ENCODE measurements at places on chromosomes 2 and 18.

DNA sequence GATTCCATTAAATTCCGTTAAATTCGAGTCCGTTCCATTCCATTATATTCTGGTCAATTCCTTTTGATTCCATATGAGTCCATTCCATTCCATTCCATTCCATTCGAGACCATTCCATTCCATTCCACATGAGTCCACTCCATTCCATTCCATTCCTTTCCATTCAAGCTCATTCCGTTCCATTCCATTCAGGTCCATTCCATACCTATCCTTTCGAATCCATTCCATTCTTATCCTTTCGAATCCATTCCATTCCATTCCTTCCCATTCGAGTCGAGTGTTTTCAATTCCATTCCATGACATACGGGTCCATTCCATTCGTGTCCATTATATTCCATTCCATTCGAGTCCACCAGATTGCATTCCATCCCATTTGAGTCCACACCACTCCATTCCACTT lies 1127.4 kb downstream of the RPIA start:
- no peaks in the 10 kb centered on the region for H3K36me3 ChIP-seq
- H3K4me3 ChIP-seq, result no peak overlapping the region
- no peaks in the 10 kb centered on the region for H3K4me1 ChIP-seq
- no peaks in the 10 kb centered on the region for H3K27me3 ChIP-seq
- no peak for DNase-seq

GRCh38 chr2:144570566-144570965 lies 50.6 kb upstream of the ZEB2 start:
- no peak overlapping the region for H3K27ac ChIP-seq
- no peaks in the 10 kb centered on the region for H3K36me3 ChIP-seq
- no peaks in the 10 kb centered on the region for H3K4me1 ChIP-seq
- H3K4me3 ChIP-seq, result no peak overlapping the region

- H3K4me1 ChIP-seq, result no peaks in the 10 kb centered on the region
- no peaks in the 10 kb centered on the region for H3K27me3 ChIP-seq
- no peak overlapping the region for H3K4me3 ChIP-seq
- H3K36me3 ChIP-seq, result no peaks in the 10 kb centered on the region
- DNase-seq, result peak; percentile 7
These were observed 47.0 kb downstream of the ARMC9 start for GRCh38 chr2:231245249-231246094.

DNA sequence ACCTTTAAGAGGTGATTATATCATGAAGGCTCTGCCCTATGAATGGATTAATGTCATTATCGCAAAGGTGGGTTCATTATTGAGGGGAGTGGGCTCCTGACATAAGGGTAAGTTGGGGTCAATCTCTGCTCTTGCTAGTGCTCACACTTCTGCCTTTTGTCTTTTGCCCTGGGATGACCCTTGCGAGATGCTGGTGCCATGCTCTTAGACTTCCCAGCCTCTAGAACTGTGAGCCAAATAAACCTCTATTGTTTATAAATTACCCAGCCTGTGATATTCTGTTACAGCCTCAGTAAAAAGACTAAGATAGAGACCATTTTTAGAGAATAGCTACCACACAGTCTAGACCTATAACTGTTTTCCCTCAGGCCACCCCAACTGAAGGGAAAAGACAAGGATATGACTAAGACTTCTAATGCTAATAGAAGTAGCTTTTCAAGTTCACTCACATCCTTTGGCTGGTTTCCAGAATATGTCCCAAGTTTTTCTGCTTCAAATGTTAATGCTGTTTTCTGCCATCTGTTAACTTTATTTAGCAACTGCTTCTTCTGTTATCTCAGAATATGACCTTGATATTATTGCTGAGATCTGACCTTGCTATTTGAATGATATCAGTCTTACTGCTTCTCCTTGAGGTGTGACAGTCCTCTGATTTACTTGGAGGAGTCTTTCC lies 65.1 kb upstream of the STAM2 start:
- no peaks in the 10 kb centered on the region for H3K36me3 ChIP-seq
- H3K27ac ChIP-seq, result peak overlapping the region; percentile 31
- peak; percentile 83 for DNase-seq
- H3K27me3 ChIP-seq, result peaks cover 3% of the 10 kb centered on the region
- no peak overlapping the region for H3K4me3 ChIP-seq
- peaks cover 15% of the 10 kb centered on the region for H3K4me1 ChIP-seq

DNA sequence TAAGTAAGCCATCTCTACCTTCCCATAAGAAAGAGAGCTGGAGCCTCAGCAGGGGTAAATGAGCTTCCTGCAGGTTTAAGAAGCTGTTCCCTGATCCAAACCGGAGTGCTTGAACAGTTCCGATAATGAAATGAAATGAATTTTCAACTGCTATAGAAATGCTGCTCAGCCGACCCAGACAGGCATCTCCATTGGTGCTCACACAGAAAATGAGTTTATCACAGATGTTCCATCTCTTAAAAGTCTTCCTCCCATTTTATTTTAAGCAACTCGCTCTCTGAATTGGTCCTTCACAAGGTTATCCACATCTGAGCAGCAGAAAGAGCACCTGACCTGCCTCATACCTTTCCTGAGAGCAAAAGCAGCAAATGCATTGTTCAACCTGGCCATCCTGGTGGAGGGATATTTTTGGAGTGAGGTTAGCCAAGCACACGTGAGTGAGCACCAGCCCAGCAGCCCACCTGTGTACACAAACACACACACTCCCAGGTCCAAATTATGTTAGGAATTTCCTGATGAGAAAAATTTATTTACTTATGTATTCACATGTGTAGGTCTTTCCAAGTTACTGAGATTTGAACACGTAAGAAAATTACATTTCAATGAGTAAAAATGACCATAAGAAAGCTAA lies 42.2 kb upstream of the CCDC68 start:
- H3K4me3 ChIP-seq, result no peak overlapping the region
- H3K36me3 ChIP-seq, result no peaks in the 10 kb centered on the region
- DNase-seq, result peak; percentile 6
- no peaks in the 10 kb centered on the region for H3K4me1 ChIP-seq

DNA sequence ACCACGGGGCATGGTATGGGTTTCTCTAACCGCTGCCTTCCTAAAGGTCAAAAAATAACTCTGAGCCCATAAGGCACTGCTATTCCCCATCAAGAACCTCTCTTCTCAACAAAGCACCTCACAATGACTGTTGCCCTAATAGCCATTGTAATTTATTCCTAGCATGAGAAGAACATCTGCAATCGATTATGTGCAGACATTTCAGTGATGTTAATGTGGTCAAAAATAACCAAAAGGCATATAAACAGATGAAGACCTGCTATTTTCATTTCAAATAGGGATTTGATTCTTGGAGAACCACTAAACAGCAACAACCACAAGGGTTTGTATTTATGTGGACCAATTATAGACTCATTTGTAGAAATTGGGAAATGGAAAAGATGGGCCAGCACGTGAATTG lies 356.6 kb downstream of the FBXO15 start:
- no peak overlapping the region for H3K27ac ChIP-seq
- no peaks in the 10 kb centered on the region for H3K36me3 ChIP-seq
- H3K4me3 ChIP-seq, result no peak overlapping the region
- H3K27me3 ChIP-seq, result no peaks in the 10 kb centered on the region
- DNase-seq, result no peak
- H3K4me1 ChIP-seq, result no peaks in the 10 kb centered on the region

DNA sequence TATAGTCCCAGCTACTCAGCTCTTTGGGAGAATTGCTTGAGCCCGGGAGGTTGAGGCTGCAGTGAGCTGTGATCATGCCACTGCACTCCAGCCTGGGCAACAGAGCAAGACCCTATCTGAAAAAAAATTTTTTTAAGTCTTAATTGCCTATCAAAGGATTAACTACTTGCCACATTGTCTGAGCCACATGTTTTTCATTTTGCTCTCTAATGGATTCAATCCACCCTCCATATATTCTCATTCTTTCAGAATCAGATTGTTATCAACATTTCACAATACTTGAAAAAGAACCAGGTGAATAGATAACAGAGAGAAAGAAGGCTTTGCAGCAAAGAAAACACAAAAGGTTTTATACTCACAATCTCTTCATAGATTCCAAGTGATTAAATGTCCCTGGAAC lies 61.0 kb downstream of the PXDN start:
- peaks cover 9% of the 10 kb centered on the region for H3K4me1 ChIP-seq
- no peaks in the 10 kb centered on the region for H3K27me3 ChIP-seq
- DNase-seq, result no peak

DNA sequence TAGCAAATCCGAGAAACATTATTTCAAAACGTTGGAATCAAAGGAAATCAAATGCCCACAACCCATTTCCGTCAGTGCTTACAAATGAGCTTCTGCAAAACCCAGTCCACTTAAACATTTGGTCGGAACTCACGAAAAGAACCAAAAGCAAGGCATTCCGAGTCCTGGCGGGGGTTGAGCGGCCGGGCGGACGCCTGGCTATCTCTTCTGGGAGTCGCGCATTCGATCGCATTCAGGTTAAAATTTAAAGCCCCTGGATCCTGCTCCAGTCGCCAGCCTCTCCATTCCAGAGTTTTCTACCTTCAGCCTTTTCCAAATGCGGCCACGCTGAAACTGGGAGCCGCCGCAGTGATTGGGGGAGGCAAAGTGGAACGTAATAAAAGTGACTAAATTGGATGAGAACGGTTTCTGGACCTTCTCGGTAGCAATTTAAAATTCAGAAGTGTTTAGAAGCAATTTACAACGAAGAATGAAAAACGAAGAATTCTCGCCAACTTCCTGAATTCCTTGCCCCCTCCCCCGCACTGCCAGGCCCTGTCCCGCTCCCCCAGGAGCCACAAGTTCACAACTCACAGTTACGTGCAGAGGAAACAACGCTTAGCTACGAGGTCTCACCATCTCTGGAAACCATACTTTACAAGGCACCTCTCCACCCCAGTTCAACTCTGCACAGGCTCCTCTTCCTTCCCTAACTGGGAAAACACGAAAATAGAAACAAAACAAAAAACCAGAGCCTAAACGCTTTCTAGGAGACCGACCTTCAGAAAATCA lies 1.7 kb upstream of the GATA6 start:
- H3K27me3 ChIP-seq, result peaks cover 40% of the 10 kb centered on the region
- no peak overlapping the region for H3K27ac ChIP-seq
- no peaks in the 10 kb centered on the region for H3K36me3 ChIP-seq
- H3K4me1 ChIP-seq, result peaks cover 28% of the 10 kb centered on the region

DNA sequence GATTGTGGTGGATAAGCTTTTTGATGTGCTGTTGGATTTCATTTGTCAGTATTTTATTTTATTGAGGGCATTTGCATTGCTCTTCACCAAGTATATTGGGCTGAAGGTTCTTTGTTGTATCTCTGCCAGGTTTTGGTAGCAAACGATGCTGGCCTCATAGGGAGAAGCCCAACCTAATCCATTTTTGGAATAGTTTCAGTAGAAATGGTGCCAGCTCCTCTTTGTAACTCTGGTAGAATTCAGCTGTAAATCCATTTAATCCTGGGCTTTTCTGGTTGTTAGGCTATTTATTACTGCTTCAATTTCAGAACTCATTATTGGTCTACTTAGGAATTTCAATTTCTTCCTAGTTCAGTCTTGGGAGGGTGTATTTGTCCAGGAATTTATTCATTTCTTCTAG lies 309.8 kb upstream of the SETBP1 start:
- DNase-seq, result no peak
- H3K4me1 ChIP-seq, result no peaks in the 10 kb centered on the region
- H3K27ac ChIP-seq, result no peak overlapping the region
- no peak overlapping the region for H3K4me3 ChIP-seq
- no peaks in the 10 kb centered on the region for H3K36me3 ChIP-seq

- H3K27me3 ChIP-seq, result no peaks in the 10 kb centered on the region
- H3K4me1 ChIP-seq, result no peaks in the 10 kb centered on the region
- no peak overlapping the region for H3K27ac ChIP-seq
- no peak overlapping the region for H3K4me3 ChIP-seq
These were observed 13.7 kb downstream of the IGFBP5 start for GRCh38 chr2:216681683-216682082.

DNA sequence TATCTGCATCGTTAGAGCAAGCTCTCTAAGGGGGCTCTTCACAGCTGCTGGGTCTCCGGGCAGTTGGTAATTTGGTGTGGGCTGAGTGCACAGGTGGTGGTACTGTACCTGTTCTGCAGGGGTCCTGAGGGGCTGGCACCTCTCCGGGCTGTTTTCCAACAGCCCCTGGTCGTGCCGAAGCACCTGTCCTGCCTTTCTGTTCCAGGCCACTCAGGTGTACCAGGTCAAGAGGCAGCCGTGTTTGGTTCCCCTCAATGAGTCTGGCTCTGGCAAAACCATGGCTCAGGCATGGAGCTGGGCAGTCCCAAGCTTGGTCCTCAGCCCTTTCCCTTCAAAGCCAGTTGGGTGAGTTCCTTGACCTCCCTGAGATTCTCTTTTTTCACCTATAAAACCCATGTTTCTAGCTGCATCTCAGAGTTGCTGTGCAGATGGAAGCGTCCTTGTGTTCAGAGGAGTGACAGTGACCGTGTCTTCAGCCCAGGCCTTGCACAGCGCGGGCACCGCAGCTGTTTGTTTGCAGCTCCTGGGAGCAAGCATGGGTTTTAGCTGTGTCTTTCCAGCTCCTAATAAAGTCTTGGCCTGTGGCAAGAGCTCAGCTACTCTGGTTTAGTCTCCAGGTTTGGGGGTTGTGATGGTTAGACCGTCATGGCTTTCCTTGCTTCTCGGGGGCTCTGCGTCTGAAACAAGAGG lies 110.9 kb downstream of the GLI2 start:
- H3K27ac ChIP-seq, result no peak overlapping the region
- H3K4me3 ChIP-seq, result no peak overlapping the region
- DNase-seq, result no peak
- H3K27me3 ChIP-seq, result no peaks in the 10 kb centered on the region
- H3K36me3 ChIP-seq, result no peaks in the 10 kb centered on the region
- no peaks in the 10 kb centered on the region for H3K4me1 ChIP-seq

DNA sequence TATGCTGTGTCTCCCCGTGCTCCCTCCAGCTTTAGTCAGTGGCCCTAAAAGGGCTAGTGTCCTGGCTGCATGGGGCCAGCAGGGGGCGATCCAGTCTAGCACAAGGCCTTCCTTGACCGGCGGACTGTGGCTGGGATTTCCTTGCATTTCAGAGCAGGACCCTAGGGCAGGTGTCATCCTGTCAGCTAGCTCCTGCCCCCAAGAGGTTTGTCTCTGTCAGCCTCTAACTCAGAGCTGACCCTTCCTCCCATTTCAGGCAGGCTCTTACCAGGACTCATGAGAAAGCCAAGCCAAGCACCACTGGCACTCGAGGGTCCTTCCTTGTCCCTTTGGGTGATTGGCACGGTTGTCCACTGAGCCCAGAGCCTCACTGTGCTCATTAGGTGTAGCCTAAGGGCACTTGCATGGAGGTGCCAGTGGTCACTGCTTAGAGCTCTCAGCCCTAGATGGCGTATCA lies 140.3 kb downstream of the RPIA start:
- no peaks in the 10 kb centered on the region for H3K36me3 ChIP-seq
- H3K27me3 ChIP-seq, result no peaks in the 10 kb centered on the region
- H3K4me1 ChIP-seq, result peaks cover 22% of the 10 kb centered on the region
- DNase-seq, result peak; percentile 23

DNA sequence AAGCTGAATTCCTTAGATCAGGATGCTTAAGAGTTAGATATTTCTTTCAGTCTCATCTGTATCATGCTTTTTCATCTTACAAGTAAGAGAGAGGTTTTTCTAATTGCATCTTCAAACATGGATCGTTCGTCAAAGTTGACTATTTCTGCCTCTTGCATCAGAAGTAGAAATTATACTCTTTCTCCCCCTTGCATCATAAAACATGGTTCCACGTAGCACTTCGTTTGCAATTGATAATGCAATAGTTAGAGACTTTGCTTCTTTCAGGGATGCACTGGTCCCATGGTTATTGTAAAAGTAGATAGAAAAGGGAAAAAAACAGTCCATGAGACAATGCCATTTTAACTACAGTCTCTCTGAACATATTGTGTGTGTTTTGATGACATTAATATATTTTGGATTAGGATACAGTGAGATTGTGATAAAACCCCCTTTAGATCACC lies 75.1 kb upstream of the PARD3B start:
- H3K27ac ChIP-seq, result no peak overlapping the region
- H3K36me3 ChIP-seq, result no peaks in the 10 kb centered on the region
- no peak for DNase-seq
- H3K4me3 ChIP-seq, result no peak overlapping the region
- no peaks in the 10 kb centered on the region for H3K27me3 ChIP-seq
- H3K4me1 ChIP-seq, result no peaks in the 10 kb centered on the region
